ENCODE measurements at places on chromosomes 2 and 18. TPM values are rescaled to one million over a fixed set of nuclear protein-coding genes. Genes with fewer than 3 reads are reported as not detected.

Gene ASB18
- polyA plus RNA-seq = not detected

Gene ALK
- polyA plus RNA-seq = 0.07 TPM

Gene CFC1B
- not detected for polyA plus RNA-seq

Gene CRYGC
- polyA plus RNA-seq = not detected

Gene LRRC30
- not detected for polyA plus RNA-seq

Gene GBX2
- not detected for polyA plus RNA-seq

Gene MYO5B
- 3.4 TPM for polyA plus RNA-seq

Gene IL1F10
- not detected for polyA plus RNA-seq

Gene FAM237A
- not detected for polyA plus RNA-seq

Gene UGT1A6
- not detected for polyA plus RNA-seq

Gene DCDC2C
- polyA plus RNA-seq = 0.42 TPM

Gene GRHL1
- polyA plus RNA-seq = 0.32 TPM

Gene UGT1A8
- polyA plus RNA-seq = not detected

Gene LYPD1
- polyA plus RNA-seq = 1.6 TPM

Gene SERPINB11
- not detected for polyA plus RNA-seq

Gene MSTN
- polyA plus RNA-seq = 0.45 TPM

Gene FBLN7
- polyA plus RNA-seq = 5.0 TPM

Gene SPAST
- polyA plus RNA-seq = 6.5 TPM

Gene CYP26B1
- 1.5 TPM for polyA plus RNA-seq

Gene SPOPL
- 11.1 TPM for polyA plus RNA-seq

Gene HES6
- polyA plus RNA-seq = 2.0 TPM

Gene FEV
- polyA plus RNA-seq = not detected

Gene VPS4B
- 27.5 TPM for polyA plus RNA-seq

Gene KANSL1L
- polyA plus RNA-seq = 20.5 TPM

Gene ALKAL2
- 57.6 TPM for polyA plus RNA-seq

Gene PSMA8
- polyA plus RNA-seq = 0.17 TPM

Gene MDH1B
- 1.5 TPM for polyA plus RNA-seq

Gene DTNB
- 8.0 TPM for polyA plus RNA-seq

Gene MC5R
- not detected for polyA plus RNA-seq

Gene SP9
- not detected for polyA plus RNA-seq

Gene SLC5A7
- polyA plus RNA-seq = 0.02 TPM

Gene TDRD15
- polyA plus RNA-seq = not detected

Gene ARHGEF4
- polyA plus RNA-seq = 12.8 TPM

Gene CYP27A1
- 30.0 TPM for polyA plus RNA-seq

Gene IL36G
- not detected for polyA plus RNA-seq

Gene UPP2
- polyA plus RNA-seq = 0.08 TPM

Gene TEX51
- not detected for polyA plus RNA-seq

Gene MOGAT1
- not detected for polyA plus RNA-seq

Gene TIGD1
- polyA plus RNA-seq = 6.6 TPM

Gene SIX3
- polyA plus RNA-seq = not detected

Gene SRD5A2
- polyA plus RNA-seq = 0.07 TPM

Gene SKA1
- polyA plus RNA-seq = 3.3 TPM

Gene KIAA2012
- polyA plus RNA-seq = 0.10 TPM

Gene SLC9A2
- not detected for polyA plus RNA-seq

Gene REEP1
- 12.0 TPM for polyA plus RNA-seq

Gene PFN4
- polyA plus RNA-seq = 0.18 TPM

Gene PIEZO2
- 2.0 TPM for polyA plus RNA-seq
